ENCODE measurements at places on chromosomes 12 and 14.

- no peak for DNase-seq
Measured at GRCh38 chr12:94379479-94380113, 80.1 kb downstream of the CEP83 start.

DNA sequence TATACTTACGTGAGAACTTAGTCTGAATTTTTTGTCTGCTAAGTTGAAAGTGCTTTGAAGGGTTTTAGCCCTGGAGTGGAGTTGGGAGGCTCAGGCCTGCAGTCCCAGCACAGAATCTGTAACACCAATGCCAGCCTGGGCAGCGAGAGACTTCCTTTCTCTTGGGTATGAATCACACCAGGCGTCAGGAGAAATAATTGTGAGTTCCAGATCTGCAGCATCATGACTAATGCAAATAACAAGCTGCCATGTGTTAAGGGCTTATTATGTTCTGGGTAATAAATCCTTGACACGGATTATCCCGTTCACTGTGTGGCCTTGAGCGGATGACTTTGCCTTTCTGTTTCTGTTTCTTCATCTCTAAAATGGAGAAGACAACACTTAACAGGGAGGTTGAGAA, 70.6 kb downstream of the B4GALNT3 start:
- no peak for DNase-seq

DNA sequence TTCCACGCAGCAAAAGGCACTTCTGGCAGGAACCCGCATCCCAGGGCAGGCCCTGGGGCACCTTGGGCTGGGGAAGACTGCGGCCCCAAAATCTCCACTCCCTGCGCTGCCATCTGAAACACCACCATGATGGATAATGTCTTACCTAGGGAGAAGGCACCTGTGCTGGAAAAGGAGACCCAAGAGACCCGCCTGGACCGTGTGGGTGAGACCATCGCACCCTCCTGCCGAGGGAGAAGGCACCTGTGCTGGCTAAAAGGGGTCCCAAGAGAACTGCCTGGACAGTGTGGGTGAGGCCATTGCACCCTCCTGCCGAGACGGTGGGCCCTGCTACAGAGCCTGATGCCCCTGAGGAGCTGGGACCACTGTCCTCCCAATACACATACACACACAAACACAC, 24.8 kb upstream of the INF2 start:
- no peak for DNase-seq

GRCh38 chr12:98519257-98519907, 4.0 kb downstream of the TMPO start:
- DNase-seq = no peak

DNA sequence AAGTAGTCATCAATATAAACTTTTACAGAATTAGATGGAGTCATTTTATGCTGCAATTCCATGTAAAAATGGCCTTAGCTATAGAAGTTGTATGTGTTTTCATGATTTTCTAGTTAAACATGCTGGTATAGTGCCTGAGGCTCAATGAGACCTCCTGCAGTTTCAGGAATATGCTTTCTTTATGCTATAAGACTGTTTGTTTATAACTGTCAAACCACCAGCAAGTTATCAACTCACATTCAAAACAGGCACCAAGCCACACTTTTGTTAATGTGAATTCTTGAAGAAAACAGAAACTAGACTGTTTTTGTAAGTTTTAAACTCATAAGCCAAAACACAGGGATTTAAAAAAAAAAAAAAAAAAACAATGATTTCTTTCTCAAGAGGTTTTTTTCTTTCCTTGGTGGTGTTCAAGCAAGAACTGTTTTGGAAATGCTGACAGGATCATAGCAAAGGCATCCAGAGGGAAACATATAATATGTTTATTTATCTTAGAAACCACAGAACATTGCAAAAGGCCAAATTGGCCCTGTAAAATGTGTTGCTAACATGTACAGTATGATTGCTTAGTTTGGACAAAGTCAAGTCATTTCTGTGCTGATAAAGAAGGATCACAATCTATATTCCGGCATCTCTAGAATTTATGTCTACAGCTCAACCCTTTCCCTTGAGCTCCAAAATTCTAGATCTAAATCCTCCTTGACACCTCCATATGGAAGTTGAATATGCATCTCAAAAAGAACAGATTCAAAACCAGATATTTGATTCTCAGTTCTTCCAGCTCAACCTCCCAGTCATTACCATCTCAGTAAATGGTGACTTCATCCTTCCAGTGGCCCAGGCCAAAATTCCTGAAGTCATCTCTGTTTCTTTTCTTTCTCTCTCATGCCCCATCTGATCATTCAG, 29.0 kb upstream of the LUM start:
- DNase-seq = no peak

DNA sequence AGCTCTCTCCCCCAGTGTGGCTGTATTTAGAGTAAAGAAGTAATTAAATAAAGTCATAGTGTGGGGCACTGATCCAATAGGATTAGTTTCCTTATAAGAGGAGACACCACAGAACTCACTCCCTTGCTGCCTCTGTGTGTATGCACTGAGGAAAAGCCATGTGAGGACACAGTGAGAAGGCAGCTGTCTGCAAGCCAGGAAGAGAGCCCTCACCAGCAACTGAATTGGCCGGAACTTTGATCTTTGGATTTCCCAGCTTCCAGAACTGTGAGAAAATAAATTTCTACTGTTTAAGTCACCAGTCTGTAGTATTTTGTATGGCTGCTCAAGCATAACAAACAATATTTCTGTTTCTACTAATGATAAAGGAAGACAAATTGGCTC, 368.7 kb upstream of the PRICKLE1 start:
- no peak for DNase-seq

DNA sequence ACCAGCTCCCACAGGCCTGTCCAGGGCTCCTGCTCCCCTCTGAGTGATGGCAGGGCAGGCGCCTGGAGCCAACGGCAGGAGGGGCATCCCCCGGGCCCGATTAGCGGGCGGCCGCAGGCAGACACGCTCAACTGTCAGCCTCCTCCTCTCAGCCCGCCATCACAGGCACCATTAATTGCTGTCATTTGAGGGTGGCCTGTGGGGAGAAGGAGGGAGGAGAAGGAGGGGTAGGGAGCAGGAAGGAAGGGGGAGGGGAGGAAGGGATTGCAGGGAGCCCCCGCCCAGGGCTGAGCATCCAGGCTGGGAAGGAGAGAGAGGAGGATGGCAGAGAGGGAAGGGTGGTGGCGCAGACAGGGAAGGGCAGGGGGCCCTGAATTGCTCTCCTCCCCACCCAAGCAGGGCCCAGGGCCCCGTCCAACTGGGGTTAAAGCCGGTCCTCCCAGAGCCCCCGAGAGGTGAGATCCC, 36.1 kb downstream of the NCOR2 start:
- no peak for DNase-seq

DNA sequence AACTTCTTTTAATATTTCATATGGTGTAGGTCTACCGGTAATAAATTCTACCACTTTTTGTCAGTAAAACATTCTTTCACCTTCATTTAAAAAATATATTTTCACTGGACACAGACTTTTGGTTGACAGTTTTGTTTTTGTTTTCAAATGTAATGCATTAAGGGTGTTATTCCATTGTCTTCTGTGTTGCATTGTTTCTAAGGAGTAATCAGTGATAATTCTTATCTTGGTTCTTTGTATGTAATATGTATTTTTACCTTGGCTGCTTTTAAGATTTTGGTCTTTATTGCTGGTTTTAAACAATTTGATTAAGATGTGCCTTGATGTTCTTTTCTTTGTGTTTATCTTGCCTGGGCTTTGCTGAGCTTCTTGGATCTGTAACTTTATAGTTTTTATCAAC, 4.1 kb downstream of the MAP1LC3B2 start:
- no peak for DNase-seq

DNA sequence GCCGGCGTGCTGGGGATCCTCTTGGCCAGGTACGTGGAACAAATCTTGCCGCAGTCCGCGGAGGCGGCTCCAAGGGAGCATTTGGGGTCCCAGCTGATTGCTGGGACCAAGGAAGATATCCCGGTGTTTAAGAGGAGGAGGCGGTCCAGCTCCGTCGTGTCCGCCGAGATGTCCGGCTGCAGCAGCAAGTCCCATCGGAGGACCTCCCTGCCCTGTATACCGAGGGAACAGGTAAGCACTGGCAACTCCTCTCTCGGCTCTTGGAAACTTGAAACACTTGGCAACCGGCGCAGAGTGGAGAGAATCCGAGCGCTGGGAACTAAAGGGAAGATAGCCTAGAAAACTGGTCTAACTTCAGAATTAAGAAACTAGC, 1.7 kb downstream of the PDE3A start:
- no peak for DNase-seq

DNA sequence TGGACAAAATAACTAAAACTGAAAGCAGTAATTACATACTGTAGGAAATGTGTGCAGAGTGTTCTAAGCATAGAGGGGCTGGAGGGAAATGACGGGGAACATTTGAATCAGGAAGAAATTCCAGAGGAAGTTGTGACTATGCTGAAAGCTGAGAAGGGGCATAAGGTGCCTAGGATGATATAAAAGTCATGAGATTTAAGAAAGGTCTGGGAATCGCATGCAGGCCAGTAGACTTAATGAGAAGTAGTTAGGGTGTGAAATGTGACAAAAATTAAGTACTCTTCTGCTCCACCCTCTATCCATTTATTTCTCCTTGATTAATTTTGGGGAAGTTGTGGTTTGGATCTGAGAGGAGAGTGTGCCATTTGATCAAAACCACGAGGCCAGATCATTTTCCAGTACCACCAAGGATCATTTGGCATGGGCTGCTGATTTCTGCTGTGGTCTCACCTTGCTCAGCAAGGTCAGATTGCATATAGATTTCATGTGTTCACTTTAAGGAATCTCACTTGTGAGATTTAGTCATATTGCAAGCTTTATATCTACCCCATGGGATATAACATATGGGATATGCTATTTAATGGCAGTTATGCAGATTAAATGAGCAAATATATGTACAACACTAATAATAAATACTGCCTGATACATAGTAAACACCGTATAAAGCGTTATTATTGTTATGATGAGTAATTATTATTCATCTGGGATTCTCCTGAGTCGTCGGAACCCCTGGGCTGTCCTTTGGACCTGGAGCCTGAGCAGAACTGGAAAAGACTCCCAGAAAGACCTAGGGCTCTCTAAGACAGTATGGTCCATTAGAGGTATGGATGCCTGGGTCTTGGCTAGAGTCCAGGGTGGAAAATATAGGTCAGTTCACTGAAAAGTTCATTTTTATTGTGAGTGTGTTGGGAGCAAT, 72.3 kb downstream of the SRGAP1 start:
- DNase-seq = no peak

- no peak for DNase-seq
Measured at GRCh38 chr12:12909228-12909994, 18.0 kb downstream of the GPRC5A start.
